ENCODE measurements at places on chromosomes 13 and 19. TPM values are rescaled to one million over a fixed set of nuclear protein-coding genes. Genes with fewer than 3 reads are reported as not detected.

GRCh38 chr19:12052091-12052496 lies 667 bp downstream of the ZNF878 start:
- no peak for DNase-seq

- DNase-seq: no peak
Measured at GRCh38 chr19:954672-955494, 29.0 kb downstream of the ARID3A start.

GRCh38 chr19:43423779-43424178 lies 9.1 kb downstream of the TEX101 start:
- DNase-seq: no peak

DNA sequence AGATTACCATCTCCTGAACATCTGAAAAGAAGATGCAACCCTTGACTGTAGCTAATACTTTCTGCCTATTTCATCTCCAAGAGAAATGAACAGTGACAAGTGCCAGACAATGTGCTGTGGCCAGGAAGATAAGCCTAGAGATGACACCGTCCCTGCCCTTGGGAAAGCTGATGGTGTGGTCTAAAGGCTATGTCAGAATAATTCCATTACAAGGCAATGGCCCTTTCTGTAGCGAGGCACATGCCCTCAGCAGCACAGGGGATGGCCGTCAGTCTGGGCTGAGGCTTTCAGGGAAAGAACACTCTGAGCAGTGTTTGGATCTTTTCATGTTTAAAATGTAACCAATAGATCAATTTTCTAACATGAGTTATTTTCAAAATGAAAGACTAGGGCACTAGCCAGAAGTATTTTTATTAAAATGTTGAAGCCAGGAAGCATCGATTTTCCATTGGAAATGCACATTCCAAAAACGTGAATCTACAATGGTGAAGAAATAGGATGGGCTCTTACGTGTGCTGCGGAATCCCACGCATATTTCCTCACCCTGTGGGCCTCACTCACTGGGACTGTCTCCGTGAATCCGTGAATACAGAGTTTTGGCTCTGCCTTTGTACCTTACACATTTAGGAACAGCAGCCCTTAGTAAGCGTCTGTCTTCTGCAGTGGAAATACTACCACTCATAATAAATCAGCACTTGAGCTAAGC lies 22.0 kb downstream of the COL4A1 start:
- no peak for DNase-seq

IL17D gene
- 0.45 TPM for total RNA-seq

SHD gene
- total RNA-seq: 8.8 TPM

Data from left lobe of liver (tissue), 2 donors.